ENCODE measurements at places on chromosomes 2 and 18.

DNA sequence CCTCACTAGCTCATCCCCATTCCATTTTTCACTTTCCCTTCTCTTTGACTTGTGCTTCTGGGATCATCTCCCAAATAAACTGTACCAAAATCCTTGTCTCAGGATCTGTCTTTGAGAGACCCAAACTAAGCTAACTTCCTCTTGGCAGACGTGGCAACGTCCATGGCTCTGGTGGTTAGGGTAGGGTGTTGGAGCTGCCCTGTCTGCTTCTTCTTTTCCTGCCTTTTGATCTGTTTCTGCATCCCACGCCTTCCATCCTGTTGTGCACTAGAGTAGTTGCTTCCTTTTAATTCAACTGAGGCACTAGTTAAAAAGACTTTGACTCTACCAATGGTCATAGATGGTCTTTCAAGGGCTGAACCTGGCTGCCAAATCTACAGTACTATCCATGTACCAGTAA lies 5.5 kb upstream of the MAP4K4 start:
- DNase-seq = no peak

- no peak for DNase-seq
These were observed 31.7 kb downstream of the NGEF start for GRCh38 chr2:232981356-232981755.

DNA sequence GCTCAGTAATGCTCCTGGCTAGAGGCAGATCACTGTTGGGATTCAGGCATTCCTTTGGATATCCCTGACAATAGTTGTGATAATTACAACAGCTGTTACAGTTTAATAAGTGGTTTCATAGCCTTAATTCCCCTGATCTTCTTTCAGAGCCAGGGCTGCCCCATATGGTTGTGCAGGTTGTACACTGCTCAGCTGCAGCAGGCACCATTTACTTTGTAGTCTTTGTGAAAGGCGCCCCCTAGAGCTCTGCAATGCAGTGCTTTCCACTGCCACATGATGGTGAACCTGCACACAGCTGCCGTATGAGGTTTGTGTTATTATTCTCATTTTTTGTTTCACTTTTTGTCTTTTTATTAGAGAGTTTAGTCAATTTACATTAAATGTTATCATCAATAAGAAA lies 239.1 kb downstream of the KCNS3 start:
- no peak for DNase-seq

DNA sequence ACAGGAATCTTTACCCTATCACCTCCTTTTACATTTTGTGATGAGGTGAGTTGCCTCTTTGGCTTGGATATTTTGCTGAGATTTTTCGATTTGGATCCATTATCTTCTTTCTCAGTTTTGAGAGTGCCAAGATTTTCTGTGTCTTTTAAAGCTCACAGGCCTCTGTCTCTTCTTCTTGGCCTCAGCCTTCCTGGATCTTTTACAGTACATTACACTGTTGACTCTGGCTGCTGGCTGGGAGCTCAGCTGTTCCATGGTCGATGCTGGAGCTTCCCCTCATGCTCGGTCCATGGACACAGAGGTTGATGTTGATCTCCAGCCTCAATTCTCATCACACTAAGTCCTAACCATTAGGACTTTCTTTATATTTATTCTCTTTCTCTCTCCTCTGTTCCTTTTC lies 332.8 kb upstream of the UBE2E3 start:
- DNase-seq = no peak

DNA sequence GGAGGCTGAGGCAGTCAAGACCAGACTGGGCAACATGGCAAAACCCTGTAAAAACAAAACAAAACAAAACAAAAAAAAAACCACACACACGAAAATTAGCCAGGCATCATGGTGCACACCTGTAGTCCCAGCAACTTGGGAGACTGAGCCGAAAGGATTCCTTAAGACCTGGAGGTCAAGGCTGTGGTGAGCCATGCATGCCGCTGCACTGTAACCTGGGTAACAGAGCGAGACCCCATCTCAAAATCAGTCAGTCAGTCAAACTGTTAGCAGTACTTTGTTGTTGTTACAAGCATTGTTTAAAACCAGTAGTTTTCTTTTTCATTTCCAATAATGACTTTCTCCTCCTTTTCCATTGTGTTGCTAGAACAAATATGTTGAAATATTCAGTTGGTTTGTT lies 21.7 kb downstream of the EPB41L5 start:
- DNase-seq = no peak

DNA sequence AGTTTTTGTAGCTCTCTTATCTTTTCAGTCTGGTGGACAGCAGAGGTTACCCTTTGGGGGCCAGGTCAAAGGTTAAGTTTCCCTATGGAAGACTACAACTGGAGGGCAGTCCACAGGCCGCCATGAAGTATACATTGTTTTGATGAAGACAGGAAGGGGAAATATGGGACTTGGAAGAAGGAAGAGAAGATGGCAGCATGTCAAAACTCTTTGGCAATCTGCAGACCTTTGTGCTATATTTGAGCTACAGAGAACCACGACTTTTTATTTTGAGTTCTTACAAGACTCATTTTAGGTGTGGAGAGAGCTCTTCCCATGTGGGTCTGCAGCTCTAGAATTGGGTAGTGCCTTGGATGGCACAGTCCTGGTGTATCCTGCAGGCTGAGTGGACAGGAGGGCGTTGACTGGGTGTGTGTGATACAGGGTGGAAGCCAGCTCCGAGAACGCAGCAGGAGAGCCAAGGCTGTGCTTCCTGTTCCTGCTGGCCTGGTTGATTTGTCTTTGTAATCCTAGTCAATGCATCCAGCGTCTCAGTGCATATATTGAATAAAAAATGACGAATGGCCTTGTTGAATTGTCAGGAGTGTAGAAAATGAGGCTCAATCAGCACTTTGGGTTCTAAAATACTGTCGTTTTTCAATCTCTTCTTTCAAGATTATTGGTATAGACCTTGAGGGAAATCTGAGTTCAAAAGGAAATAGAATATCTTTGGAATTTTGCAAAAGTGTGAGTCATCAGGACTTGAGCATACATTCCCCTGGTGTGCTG lies 11.5 kb downstream of the ITGA6 start:
- no peak for DNase-seq

All from naive thymus-derived CD8-positive, alpha-beta T cell (primary cell).